Neural crest cell (in vitro differentiated cells): ENCODE measurements at places on chromosomes 4 and X.

DNA sequence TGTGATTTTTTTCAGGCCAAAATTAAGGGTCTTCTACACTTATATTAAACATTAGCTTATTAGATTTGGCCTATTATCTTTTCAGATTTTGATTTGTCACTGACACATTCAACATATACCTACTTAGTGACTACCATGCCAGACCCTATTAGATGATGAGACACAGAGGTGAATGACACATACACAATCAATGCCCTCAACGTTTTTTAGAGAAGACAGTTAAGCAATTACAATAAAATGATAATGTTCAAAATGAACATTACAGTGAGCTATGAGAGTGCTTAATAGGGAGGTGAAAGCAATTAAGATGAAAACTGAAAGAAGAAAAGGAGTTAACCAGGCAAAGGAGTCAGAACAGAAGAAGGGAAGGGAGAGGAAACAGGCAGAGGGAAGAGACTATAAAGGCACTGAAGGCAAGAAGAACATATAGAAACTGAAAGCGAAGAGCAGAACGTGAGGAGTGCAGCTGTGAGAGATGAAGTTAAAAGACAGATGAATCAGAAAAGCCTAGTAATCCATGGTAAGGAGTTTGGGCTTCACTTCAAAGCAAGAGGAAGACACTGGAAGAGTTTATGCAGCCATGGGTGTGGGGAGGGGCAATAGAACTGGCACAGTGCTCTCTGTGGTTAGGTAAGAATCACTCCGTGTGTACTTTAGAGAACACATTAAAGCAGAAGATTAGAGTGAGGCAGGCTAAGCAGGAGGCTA lies 119.0 kb downstream of the REELD1 start:
- DNase-seq, result no peak

GRCh38 chrX:8345473-8345872 lies 119.2 kb upstream of the VCX3B start:
- DNase-seq, result no peak

GRCh38 chr4:114464726-114465272 lies 133.8 kb upstream of the UGT8 start:
- no peak for DNase-seq

DNA sequence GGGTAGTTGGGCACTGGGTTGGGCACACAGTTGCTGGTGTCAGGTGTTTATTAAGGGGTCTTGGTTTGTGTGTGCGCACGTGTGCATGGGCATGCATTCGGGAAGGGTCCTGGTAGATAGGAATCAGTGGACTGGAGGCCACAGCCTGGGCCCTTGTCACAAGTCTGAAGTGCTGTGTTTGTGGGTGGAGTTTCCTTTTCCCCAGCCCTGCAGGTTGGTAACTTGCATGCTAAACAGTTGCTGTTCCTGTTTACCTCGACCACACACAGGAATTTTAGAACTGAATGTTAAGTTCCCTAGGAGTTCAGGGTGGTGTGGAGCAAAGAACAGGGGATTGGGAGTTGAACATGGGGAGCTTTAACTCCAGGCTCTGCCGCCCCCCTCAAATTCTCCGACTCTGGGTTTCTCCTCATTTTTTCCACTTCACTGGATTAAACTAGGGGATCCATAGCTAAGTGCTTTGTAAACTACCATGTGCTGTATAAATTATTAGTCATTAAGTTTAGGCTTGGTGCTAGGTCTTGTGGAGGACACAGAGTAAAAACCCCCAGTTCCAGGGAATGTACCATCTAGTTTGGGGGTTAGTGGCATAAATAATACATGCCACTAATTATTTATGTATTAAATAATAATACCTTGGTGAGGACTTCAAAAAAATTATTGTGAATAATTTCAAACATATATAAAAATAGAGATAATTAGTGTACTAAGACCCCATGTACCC lies 49.0 kb downstream of the STARD8 start:
- DNase-seq, result no peak

DNA sequence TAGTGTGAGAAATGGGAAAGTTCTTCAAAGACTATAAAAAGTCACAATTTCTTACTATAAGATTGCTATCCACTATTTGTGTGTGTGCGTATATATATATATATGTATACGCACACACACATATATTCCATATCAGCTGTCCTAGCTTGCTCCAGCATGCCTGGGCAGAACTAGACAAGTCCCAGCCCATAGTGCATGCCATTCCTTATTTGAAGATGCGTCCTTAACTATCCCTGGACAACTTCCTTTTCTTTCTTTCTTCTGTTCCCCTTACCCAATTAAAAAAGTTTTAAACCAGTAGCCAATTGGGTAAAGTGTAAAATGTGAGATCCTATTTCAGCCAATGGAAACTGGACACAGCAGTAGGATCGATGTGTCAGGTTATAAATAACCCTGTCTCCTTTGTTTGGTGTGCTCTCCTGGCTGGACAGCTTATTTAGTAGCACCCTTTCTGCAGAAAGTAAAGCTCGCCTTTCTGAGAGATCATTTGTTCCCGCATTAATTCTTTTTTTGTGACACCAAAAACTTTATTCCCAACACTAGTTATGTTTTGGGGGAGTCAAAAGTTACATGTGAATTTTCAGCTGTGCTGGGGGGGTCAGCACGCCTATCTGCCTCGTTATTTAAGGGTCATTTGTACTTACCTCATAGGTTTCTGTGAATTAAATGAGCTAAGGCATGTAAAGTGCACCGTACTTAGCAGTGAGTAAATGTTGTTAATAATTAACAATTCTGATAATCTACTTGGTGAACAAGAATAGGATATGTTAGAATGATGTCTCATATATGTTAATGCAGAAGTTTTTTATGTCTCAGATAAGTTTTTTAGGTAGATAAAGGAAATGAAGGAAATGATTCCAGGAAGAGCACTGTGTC lies 40.9 kb downstream of the KDM6A start:
- no peak for DNase-seq

DNA sequence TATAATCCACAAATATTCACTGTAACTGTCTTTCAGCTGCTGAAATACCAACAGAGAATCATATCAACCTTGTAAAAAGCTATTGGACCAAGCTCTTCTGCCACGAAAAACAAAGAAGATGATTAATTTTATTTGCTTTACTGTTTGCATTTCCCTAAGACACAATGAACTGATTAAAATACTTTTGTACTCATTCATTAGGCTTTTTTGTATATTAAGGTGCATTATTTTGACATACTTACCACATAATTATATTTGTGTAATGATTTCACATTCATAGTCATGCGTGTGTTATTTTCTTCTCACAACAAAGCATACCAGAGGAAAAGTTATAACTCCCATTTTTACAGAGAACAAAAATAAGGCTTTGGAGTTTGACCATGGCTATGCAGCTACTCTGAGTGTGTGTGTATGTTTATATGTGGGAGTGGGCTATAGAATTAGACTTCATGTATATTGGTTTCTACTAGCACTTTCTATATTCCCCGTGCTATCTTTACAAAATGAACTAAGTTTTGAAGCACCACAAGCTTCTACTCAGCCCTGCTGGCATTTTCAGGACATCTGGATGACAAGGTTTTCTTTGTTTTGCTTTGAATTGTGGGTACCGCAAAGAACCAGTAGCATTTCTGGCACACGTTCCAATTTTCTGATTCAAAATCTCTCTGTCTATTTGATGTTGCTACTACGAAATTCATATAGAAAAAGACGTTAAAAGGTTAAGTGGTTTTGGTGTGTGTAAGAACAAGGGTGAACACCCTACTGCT lies 11.0 kb upstream of the FGF5 start:
- DNase-seq, result no peak

- DNase-seq, result no peak
These were observed 119.0 kb upstream of the SLC6A14 start for GRCh38 chrX:116317409-116317808.

GRCh38 chrX:153793291-153793690 lies 884 bp downstream of the IDH3G start:
- no peak for DNase-seq

GRCh38 chr4:168264903-168265302 lies 53.6 kb downstream of the DDX60 start:
- no peak for DNase-seq
